Suppressor macrophage treated with lipopolysaccharide for 4 hours (primary cell): ENCODE measurements at places on chromosomes 16 and 17.

GRCh38 chr16:3454093-3454492, 10.6 kb downstream of the NAA60 start:
- no peak for DNase-seq

DNA sequence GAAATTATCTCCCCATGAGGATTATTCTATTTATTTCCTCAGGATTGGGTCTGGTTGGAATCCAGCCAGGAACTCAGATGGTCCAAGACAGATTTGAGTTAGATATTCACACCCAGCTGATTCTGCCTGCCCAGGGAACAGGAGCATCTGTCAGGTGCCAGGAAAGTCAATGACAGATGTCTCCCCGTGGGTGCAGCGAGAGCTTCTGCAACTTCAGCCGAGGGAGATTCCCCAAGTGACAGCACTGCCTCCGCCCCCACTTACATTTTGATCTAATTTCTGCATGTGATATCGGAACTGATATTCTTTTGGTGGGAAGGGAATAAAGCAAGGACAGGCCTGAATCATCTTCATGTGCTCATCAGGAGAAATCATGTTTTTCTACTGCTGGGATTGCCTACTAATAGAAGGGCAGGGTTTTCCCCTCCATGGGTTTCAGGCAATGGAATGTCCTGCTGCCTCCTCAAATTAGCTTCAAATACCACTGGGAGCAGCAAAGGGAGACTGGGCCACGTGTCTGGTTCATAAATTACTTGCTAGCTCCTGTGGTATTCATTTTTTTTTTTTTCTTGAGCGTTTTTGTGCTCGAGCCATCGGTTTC, 15.7 kb upstream of the DHX8 start:
- peak; percentile 81 for DNase-seq

DNA sequence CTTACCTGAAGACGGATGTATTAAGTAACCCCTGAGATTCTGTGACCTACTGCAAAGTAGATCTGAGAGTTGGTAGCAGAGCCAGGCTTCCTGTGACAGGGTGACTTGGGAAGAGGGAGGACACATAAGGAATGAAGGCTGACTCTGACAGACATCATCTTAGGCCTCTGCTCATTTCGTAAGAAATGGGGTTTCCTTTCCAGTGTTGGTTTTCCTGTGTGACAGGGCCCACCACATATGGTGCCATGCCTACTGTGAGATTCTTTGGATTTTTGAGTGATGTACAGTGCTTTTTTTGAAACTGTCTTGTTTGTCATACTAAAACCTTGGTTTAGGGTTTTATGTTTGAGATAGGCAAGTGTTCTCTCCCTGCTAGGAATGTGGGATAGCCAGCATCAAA, 12.7 kb downstream of the LIG3 start:
- DNase-seq = no peak

- no peak for DNase-seq
These were observed 112.0 kb downstream of the CLEC16A start for GRCh38 chr16:11056090-11056992.

DNA sequence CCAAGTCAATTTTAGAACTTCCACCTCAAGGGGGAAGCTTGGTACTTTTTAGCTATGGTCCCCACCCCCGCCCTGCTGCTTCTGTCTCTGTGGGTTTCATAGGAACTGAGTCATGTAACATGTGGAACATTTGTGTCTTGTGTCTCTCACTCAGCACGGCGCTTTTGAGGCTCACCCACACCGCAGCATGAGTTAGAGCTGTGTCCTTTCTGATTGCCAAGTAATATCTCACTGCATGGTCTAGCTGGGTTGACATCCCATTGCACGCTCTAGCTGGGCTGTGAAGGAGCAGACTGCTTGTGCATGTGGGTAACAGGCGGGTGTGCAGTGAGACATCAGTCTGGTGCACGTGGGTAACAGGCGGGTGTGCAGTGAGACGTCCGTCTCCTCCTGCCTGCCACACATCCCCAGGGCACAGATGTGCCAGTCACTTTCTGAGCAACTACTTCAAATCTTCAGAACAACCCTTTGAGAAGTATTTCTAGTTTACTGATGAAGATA, 26.4 kb upstream of the SLC7A5 start:
- DNase-seq = peak; percentile 93

DNA sequence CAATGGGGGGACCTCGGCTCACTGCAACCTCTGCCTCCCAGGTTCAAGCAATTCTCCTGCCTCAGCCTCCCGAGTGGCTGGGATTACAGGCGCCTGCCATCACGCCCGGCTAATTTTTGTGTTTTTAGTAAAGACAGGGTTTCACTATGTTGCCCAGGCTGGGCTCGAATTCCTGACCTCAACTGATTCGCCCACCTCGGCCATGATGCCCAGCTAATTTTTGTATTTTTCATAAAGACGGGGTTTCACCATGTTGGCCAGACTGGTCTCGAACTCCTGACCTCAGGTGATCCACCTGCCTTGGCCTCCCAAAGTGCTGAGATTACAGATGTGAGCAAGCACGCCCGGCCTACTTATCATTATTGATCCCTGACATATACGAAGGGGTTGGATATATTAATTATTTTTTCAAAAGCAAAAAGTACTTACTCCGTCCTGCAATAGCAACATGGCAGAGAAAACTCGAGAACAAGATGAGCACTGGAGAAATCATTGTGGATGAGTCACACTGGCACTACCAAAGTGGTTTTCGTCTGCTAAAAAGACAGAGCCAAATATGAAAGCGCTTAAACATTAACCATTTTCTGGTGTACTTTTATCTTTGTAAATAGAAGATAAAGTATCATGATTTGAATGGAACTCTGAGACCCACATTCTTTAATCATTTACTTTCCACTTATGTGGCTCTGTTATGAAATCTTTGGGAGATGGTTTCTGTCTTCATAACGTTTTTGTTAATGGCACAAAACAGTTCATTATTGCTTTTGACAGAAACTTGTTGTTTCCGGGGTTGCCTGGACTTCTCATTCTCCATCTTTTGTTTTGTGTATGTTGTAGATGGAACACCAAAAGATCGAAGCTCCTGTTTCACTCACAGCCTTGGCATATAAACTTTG, at the start of gene APOH:
Gene APOH (minus strand): TSS at position 529 of the 896 bp plus-strand sequence. CDS start 36 bp downstream, at position 493.
- DNase-seq = no peak

DNA sequence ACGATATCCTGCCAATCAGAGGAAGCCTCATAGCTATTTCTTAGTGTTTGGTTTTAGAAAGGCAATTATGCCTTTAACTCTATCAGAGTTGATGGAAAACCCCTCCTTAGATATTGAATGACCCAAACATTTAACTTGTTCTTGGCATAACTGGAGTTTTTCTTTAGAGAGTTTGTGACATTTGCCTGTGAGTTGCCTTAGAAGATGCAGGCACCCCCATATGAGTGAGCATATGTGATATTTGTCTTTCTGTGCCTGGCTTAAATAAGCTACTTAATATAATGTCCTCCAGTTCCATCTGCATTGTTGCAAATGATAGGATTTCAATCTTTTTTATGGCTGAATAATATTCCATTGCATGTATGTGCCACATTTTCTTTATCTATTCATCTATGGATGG, 19.6 kb upstream of the B4GALNT2 start:
- no peak for DNase-seq

- peak; percentile 18 for DNase-seq
These were observed at the start of gene CD79B for GRCh38 chr17:63931981-63932561. Gene CD79B (minus strand): TSS chr17:63932331. CDS start chr17:63932261, 70 bp downstream.
